ENCODE measurements at places on chromosomes 11 and 22.

GRCh38 chr22:22531770-22532546, 11.9 kb upstream of the ZNF280A start:
- DNase-seq = no peak

DNA sequence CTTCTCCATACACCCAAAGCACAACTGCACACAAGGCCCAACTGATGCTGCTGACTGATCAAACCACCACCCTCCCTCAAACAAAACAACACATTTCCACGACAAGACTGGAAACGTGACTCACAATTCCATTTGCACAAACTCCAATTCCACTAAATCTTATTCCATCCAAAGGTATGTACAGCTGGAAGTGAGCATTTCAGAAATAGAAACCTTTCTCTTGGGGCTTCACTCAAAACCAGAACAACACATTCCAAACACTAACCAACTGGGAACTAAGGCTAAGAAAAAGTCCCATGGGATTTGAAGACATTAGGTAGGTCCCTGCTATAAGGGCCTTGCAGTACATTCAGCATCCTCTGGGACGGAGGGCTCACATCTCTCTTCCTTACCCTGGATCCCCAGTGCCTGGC, 19.6 kb downstream of the MORC2 start:
- DNase-seq = no peak

DNA sequence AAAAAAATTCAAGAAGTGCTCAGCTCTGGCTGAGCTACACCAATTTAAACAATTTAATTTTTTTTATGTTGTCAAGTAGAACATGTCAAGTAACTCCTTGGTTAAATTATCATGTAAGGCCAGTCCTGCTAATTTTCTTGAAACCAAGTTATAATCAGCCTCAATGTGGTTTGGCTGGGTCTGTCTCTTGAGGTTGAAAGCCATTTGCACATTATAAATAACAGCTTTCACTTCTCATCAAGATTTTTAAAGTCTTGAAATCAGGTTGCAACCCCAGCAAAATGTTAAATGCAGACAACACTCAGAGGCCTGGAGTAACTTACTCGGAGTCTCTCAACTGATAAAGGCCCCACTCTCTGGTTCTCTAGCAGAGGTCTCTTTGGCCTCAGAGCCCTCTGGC, 324.4 kb downstream of the BRD1 start:
- DNase-seq = no peak

- no peak for DNase-seq
Measured at GRCh38 chr11:16973338-16973964, 40.8 kb downstream of the PLEKHA7 start.

- no peak for DNase-seq
Measured at GRCh38 chr11:65651589-65652510, 10.9 kb downstream of the RELA start.

DNA sequence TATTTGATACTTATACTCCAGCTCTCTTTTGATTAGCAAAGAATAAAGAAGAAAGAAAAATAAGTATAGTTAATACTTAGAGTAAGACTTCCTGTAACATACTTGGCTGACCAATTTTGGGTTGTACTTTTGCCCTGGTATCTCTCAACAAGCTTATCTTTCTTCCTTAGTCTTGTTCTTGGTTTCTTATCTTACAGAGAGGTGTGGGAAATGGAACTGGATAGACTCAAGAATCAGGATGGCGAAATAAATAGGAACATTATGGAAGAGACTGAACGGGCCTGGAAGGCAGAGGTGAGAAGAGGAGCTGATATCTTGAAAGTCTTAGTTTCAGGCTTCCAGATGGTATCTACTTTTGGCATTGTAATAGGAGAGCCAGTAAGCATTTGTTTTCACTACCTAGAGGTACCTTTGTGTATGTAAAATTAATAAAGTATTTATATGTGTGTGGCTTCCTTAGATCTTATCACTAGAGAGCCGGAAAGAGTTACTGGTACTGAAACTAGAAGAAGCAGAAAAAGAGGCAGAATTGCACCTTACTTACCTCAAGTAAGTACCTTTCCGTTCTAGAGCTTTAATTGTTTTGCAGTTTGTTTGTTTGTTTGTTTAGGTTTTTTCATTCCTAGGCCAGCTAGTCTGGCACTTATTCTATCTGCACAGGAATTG, 11.3 kb upstream of the BACE1-AS start:
- no peak for DNase-seq

DNA sequence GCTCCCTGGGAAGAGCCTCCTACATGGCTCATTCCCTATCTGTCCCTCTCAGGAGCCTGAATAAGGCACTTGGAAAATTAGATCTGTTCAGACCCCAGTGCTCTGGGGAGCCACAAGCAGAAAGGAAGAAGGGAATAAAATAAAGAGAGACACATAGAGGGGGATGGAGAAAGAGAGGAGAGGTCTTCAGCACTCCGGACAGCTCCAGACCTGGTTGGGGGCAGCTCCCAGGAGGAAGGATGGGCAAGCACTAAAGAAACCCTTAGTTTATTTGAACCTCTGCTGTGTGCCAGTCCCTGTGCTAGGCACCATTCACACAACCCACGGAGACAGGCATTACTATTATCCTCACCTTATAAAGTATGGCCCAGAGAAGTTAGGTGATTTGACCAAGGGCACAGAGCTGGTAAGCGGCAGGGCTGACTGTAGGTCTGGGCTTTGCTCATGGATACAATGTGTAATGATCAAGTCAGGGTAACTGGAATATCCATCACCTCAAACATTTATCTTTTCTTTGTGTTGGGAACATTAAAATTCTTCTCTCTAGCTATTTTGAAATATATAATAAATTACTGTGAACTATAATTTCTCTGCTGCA, 53.7 kb upstream of the LRRC32 start:
- DNase-seq = no peak

GRCh38 chr11:128582496-128583366, 4.6 kb downstream of the ETS1 start:
- no peak for DNase-seq

- DNase-seq = no peak
Measured at GRCh38 chr11:85759915-85760314, 51.0 kb downstream of the SYTL2 start.

- DNase-seq = no peak
Measured at GRCh38 chr22:22993184-22993583, 77.1 kb upstream of the GNAZ start.

GRCh38 chr22:27088026-27088425, 430.6 kb downstream of the MIAT start:
- DNase-seq = no peak

DNA sequence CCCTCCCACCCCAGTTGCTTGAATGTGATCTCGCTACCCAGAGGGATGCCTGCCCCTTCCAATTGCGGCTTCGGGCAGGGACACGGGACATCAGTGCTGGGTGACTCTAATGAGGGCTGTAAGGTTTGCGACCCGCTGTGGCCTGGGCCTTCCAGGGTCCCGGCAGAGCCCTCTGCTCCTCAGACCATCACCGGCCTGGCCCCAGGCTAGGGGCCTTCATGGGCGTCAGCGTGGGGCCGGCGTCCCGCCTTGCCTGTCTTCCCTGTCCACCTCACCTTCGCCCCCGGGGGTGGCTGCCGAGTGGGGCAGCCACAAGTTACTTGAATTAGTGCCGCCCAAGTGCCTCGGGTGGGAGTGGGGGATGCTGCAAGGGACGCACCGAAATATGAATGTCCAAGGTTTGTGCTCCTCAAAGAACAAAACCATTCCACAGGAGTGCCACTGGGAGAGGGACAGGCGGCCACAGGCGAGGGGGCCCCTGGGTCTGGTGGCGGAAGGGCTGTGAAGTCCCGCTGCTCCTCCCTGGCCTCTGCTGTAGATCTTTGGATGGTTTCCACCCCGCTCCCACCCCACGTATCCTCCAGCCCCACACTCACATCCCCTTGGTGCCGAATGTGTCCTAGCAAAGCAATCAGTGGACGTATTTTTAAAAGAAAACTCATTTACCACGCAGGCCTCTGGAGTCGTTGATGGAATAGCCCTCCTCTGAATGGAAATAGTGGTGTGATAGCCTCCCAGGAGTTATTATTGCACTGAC, 317.1 kb downstream of the NTM start:
- no peak for DNase-seq

DNA sequence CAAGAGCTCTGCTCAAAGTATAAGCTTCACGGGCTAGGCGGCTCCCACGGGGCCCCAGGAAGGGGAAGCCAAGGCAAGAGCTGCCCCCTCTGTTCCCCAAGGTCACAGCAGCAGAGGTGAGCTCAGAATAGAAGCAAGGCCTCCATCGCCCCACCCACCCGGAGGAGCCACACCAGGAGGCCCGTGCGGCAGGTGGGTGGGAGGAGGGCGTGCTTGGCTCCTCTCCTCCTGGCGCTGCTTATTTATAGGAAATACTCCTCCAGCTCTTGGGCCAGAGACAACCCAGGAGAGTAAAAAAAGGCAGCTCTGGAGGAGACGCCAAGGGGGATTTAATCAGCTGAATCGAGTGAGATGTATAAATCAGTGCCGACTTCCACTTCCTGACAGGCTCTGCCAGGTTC, 87.8 kb downstream of the FEZ1 start:
- no peak for DNase-seq

DNA sequence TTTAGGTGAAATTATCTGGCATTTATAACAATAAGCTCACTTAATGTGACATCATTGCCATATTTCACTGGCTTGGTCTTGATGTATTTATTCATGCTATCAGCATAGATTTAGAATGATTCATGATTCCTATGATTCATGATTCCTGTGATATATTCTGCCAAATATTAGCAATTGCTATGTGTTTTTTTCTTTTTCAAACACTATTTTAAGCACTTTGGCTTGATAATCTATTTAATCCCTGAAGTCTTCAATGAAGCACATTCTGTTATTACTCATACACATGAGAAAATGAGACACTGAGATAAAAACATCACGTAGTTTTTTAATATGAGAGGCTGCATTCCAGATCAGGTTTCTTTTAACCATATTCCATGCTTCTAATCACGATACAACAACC, 78.5 kb downstream of the LUZP2 start:
- no peak for DNase-seq

GRCh38 chr11:14414470-14415461, 55.8 kb upstream of the RRAS2 start:
- peak; percentile 66 for DNase-seq

DNA sequence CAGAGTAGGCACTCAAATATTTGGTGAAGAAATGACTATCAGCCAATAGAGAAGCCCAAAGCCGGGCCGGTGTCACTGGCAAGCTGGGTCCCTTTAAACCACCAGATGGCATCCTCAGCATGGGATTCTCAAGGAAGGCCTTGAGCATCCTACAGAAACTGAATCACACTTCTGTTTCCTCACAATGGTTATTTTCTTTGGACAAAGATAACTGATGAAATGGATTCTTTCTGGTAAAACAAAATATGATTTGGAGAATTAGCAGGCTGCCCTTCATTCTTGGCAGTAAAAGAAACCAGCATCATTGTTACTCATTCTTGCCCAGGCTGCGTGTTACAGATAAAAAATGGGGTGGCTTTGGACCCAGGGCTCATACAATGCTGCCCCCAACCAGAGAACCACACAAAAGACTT, 30.3 kb upstream of the ASPHD2 start:
- DNase-seq = peak; percentile 49

GRCh38 chr22:29291215-29291614, 15.2 kb upstream of the GAS2L1 start:
- DNase-seq = no peak

- no peak for DNase-seq
Measured at GRCh38 chr11:31487848-31488247, 21.6 kb downstream of the IMMP1L start.

DNA sequence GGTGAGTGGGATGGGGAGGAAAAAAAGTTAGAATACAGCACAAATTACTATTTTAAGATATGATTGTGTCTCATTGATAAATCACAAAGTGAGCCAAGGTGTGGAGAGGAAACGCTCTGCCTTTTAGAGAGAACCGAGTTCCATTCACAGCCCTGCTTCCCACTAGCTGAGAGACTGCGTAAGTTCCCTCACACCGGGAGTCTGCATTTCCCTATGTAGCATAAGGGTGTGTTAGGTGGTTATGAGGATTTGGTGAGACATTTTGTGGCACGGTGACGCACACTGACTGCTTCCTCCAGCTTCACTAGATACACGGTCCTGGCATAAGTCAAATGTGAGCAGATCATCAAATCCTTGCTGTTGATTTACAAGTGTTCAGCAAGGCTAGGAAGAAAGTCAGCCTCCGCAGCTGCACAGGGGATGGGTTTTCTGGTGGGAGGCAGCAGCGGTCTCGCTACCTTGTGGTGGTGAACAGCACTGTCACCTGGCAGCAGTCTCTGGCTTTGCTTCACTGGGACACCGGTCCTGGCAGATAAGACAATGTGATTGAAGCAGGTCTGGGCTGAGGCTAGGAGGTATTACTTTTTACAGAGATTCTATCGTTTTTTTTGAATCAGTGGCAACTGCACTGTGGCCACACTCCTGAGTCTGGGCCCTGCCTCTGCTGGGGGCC, 312.2 kb upstream of the B3GAT1 start:
- DNase-seq = no peak

GRCh38 chr22:46460857-46461256, 76.6 kb downstream of the CELSR1 start:
- DNase-seq = no peak

- DNase-seq = no peak
Measured at GRCh38 chr22:27811778-27812177, 10.2 kb upstream of the MN1 start.

- no peak for DNase-seq
Measured at GRCh38 chr11:43920598-43921419, 21.6 kb upstream of the C11orf96 start.

DNA sequence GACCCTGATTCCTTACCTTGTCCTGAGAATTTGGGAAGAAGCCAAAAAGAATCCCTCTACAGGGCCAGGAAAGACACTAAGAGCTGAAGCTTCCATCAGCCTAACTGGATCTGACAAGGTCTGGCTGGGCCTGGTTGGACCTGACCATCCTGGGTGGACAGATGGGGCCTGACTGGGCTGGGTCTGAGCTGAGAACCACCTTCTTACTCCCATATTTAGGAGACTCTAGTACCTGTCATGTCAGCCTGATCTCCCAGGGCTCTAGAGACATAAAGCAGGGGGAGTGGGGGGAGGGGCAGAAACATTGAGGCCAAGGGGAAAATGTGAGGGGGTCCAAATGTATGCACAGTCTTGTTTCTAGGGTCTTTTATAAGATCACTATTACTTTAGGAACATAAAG, 129.9 kb downstream of the BUD13 start:
- no peak for DNase-seq

DNA sequence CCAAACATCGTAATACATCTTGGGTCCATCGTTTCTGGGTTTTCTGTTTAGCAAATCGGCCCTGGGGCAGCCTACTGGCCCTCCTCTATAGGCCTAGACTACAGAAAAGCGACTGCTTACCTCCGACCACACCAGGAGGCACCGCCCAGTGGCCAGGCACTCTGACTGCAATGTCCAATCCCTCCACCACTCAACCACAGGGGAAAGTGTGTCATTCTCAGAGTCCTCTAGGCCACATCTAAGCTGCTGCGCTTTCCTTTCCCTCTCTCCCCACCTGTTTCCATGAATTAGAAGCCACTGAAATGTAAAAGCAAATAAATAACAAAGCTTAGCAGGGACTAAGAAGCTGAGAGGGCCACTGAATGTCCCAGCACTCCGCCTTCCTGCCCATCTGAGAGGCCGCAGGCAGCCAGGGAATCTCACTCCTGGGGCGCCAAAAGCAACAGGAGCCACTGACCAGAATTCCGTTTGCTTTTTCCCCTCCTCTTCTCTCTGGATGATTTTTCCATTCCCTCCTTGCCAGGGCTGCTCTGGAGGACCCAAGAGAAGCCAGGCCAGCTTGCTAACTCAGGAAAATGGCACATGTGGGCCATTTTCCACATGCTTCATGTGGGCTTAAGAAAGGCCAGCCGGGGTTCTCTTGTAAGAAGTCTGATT, 50.1 kb upstream of the FLI1 start:
- no peak for DNase-seq

Measured in activated T-cell treated with anti-CD3 and anti-CD28 coated beads for 24 hours (primary cell).